ENCODE measurements at places on chromosomes 13 and 19.

DNA sequence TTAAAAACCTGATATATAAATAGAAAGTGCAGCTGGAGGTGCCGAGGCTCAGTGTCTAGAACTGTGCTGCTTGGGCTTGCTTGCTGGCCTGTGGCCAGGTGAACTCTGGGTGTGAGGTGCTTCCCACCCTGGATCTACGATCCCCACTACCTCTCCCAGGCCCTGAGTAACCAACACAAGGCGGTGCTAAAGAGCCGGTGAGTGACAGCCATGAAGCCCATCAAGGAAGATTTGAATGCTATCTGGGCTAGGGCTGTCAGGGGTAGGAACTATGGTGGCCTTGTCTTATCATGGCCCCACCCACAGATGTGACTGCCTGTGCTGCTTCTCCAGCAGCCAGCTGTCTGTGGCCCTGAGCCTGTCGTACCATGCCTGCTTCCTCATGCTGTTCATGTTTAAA, 25.6 kb upstream of the ZNF91 start:
- no peak for DNase-seq

DNA sequence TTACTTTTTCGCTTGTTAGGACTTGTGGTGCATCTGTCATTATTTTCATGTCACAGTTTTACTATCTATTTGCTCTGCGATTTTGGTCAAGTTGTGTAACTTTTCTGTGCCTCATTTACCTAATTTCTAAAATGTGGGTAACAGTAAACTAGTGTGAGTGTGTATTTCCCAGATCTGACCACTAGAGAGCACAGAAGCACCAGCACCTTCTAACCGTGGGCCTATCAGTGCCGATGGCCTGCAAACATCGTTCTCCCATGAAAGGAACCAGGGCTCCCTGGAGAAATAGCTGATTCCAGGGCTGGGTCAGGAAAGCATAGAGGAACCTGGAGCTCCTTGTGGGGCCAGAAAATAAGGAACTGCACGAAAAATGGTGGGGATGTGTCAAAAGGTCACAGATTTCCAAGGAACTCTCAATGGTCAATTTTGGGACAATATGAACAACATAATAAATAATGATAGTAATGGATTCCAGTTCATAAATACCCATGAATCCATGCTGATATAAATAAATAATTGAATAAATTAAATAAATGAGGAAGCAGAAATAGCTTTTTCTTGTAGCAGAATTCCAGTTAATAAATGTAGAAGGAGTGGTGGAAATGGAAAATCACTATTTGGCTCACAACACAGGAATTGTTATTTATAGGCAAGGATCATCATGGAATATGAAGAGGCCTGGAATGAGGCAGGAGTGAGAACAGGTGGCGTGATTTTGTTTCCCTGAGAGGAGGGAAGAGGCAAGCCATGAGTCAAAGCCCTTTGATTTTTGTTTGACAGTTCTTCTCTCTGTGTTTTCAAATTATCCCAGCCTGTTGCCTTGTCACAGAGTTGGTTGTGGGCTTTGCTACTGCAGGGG, 31.1 kb downstream of the CEACAM8 start:
- DNase-seq, result peak; percentile 61

DNA sequence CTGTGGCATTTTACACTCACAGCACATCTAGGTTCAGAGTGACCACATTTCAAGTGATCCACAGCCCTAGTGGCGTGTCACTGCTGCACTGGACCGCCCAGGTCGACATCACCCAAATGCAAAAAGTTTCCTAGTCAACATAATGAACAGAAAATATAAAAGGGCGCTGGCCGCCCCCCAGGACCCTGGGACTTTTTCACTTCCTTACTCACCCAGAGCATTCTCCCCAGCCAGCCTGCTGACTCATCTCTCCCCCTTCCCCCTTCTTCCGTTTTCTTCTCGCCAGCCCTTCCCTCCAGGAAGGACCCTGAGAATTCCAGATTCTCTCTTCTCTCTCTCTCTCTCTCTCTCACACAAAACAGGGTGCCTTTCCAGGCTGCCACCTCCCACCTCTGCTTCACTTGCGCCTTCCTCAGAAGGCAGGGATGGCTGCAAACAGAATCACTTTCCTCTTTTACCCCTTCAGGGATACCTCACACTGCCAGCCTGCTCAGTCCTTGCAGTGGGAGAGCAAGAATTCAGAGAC, 21.0 kb upstream of the GRWD1 start:
- no peak for DNase-seq

- no peak for DNase-seq
These were observed 567 bp downstream of the EFNB2 start for GRCh38 chr13:106534639-106535551.

- DNase-seq, result no peak
These were observed 118.8 kb upstream of the FRY start for GRCh38 chr13:31912647-31913401.

GRCh38 chr13:25490236-25490635, 118.5 kb downstream of the ATP8A2 start:
- no peak for DNase-seq

DNA sequence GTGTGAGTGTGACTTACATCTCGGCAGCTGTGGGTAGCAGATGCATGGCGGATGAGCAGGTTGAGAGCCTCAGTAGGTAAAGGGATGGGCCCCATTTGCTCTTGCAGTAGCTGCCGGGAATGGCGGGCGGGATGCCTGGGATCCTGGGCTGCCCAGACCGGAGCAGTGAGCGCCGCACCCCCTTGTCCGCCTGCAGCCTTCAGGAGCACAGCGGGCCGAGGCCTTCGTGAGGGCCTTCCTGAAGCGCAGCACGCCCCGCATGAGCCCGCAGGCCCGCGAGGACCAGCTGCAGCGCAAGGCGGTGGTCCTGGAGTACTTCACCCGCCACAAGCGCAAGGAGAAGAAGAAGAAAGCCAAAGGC, 4.1 kb downstream of the POP4 start:
- no peak for DNase-seq

GRCh38 chr19:51156710-51157109, 14.6 kb downstream of the SIGLEC7 start:
- no peak for DNase-seq

GRCh38 chr19:36838784-36839324, 667 bp upstream of the ZNF790 start:
- no peak for DNase-seq

- DNase-seq, result no peak
These were observed 721.6 kb upstream of the ARGLU1 start for GRCh38 chr13:107289540-107289939.

Data from midbrain (tissue), 1 donor.